ENCODE measurements at places on chromosomes 13 and 19.

DNA sequence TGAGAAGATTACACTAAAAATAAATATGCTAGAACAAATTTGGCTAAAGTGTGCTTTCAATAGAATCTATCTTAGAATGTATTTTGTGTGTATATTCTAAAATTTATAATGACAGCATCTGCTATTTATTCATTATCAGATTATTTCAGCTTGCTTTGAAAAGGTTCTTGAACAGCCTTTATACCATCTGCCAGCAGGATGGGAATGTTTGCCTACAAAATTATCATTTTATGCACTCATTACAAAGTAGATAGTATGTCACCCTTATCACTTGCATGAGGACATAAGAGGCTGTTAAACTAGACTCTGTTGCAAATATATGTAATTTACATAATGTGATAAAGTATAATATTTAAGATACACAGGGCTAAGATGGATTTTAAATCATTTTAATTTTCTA lies 1286.9 kb upstream of the PCDH20 start:
- no peak for DNase-seq

- no peak for DNase-seq
Observed at GRCh38 chr13:39335721-39336120, 267.3 kb downstream of the LHFPL6 start.

GRCh38 chr13:98506728-98507230 lies 70.1 kb downstream of the STK24 start:
- DNase-seq = no peak

DNA sequence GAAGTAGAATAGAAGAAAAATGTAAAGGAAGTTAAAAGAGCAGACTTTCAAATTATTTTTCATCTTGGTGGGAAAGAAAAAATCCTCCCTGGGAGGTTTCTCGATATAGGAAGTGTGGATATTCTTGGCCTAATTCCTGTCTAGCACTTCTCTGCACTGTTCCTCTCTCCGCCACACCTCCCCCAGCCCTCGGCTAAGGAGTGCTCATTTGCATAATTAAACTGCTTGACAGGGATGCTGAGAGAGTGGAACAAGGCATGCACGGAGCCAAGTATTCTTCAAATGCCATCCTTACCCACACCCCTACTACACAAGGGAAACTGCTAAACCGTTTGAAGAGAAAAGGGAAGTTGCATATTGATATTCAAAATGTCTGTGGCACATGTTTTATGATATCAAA lies 511.0 kb upstream of the HTR2A start:
- no peak for DNase-seq

- DNase-seq = peak; percentile 81
Observed at GRCh38 chr19:53537521-53538377, at the start of gene ZNF331. TSS of gene ZNF331 (plus strand) at chr19:53538145. CDS start at chr19:53569377, 31,232 bp downstream.

DNA sequence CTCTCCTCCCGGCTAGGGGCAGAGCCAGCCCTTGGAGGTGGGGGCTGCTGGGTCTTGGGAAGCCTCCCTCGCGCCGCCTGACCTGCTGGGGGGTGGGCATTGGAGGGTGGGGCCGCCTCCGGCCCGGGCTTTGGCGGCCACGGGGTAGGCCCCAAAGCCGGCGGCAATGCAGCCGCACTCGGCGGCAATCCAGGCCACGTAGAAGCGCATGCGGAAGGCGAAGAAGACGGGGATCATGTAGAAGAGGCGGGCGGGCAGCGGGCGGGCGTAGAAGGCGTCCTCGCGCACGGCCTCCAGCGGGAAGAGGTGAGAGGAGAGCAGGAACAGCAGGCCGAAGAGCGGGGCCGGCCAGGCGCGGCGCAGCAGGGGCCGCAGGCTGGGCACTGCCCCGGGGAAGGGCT lies 7.7 kb upstream of the TMC4 start:
- no peak for DNase-seq

DNA sequence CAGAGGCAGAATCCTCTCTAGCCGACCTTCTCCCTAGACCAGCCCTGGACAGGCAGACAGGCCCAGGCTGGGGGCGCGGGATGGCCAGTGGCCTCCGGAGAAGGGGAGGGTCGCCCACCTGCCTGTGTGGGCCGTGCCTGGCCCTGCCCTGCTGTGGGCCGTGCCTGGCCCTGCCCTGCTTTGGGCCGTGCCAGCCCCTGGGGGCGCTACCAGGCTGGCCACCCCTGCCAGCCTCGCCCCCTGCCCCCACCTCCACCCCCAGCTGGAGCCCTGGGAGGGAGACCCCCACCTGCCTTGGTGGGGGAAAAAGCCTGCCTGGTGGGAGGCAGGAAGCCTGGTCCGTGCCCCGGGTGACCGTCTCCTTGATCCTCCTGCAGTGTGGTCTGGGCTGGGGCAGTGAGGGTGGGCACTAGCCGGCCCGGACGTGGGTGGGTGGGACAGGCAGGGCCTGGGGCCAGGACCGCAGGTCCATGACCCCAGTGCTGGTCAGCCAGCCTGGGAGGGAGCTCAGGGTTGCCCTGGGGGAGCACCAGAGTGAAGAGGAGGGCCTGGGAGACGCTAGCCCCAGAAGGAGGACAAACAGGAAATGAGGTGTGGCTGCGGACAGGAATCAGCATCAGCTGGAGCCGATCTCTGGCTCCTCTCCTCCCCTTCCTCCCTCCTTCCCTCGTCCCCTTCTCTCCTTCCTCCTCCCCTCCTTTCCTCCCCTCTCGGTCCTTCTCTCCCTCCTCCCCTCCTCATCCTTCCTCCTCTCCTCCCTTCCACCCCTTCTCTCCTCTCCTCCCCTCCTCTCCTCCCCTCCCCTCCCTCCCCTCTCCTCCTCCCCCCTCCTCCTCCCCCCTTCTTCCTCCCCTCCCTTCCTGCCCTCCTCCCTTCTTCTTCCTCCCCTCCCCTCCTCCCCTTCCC lies 5.1 kb upstream of the MKNK2 start:
- no peak for DNase-seq

DNA sequence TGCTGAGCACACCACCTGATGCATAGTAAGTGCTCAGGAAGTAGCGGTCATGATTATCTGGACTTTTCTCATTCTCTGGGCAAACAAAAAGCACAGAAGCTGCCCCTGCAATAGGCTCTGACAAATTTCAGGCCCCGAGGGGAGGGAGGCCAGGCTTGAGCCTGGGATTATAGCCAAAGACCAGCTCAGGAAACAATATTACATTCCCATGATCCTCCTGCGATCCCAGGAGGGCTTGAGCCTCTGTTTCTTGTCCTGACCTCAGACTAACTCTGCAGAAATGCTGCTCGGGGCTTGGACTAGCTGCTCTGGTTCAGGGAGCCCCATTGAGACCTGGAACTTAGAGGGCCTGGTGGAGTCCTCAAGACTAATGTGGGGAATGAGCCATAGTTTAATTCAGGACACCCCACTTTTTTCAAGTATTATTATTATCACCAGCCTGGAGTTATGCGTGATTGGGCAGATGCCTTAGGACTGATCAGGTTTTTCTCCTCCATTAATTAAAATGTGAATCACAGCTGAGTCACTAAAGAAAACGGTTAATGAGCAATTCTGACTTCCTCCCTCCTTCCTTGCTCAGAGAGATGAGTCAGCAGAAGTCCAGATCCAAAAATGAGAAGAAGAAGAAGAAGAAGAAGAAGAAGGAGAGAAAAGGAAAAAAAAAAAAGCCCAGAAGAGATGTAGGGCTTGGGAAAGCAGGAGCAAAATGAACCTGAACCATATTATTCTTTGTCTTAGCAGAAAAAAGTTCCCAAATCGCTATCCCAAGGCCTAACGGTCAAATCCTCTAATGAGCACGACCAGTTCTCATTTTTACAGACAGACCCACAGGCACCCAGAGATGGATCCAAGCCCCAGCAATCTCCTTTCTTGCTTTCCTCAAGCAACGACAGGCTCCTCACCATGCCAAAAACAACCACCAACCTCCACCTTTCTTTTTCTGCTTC lies 107.2 kb downstream of the CACNA1A start:
- DNase-seq = peak; percentile 19

DNA sequence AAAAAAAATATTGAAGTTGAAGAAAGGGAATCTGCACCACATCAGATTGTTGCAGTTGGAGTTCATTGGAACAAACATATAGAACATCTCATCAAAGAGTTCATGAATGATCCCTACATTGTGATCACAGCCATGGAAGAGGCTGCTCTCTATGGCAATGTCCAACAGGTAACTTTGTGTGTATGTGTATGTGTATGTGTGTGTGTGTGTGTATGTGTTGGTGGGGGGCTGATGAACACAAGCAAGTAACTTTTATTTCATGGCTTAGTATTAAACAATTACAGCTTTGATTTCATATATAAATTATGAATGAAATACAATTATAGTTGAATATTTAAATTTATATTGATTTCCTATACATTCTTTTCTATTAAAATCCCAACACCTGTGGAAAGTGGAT lies 69.4 kb downstream of the SLC7A9 start:
- no peak for DNase-seq

- peak; percentile 85 for DNase-seq
Observed at GRCh38 chr19:39430675-39431593, 4.8 kb downstream of the RPS16 start.

- peak; percentile 53 for DNase-seq
Observed at GRCh38 chr13:113904411-113904810, 40.5 kb upstream of the GAS6 start.

GRCh38 chr13:110413016-110413675 lies 106.1 kb downstream of the COL4A2 start:
- DNase-seq = no peak

GRCh38 chr13:38674208-38674607 lies 12.7 kb upstream of the FREM2 start:
- no peak for DNase-seq

DNA sequence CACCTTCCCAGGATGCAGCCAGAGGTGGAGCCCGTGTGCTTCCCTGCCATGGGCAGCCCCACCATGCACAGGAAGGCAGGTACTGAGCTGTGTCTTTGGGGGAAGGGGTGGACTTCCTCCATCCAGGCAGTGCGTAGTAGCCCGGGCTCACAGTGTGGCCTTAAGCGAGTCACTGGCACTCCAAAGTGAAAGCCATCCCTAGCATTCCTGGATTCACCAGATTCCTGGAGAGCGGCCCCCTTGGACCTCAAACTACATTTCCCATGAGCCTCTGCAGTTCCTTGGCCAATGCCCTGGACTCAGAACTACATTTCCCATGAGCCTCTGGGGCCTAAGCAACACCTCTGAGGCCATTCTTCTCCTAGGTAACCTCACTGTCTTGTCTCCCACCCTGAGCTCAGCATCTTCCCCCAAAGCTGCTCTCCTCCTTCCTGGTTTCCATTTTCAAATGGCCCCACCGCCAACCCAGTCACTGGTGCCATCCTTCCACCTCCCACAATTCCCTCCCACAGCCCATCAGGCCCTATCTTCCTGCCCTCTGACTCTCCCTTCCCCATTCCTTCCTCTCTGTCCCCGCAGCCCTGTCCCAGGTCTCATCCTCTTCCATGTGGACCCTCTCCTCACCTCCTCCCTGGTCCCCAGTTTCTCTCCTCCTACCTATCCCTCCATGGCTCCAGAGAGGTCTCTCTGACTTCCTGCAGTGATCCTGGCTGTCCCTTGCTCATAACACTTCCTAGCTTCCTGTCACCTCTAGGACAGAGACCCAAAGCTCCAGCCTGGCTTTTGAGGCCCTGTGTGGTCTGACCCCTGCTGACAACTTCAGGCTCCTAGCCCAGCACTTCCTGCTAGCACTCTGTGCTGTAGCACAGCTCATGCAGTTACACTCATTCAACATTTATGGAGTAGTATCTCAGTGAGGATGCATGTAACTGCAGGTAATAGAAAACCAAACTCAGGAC lies at the start of gene C19orf81:
Gene C19orf81 (plus strand): TSS at position 13 of the 959 bp plus-strand sequence. CDS start 0 bp downstream, at position 13.
- DNase-seq = peak; percentile 33

GRCh38 chr19:10011974-10012373 lies 1.3 kb upstream of the RDH8 start:
- no peak for DNase-seq

- DNase-seq = no peak
Observed at GRCh38 chr19:10646456-10647159, 7.5 kb upstream of the ILF3 start.

DNA sequence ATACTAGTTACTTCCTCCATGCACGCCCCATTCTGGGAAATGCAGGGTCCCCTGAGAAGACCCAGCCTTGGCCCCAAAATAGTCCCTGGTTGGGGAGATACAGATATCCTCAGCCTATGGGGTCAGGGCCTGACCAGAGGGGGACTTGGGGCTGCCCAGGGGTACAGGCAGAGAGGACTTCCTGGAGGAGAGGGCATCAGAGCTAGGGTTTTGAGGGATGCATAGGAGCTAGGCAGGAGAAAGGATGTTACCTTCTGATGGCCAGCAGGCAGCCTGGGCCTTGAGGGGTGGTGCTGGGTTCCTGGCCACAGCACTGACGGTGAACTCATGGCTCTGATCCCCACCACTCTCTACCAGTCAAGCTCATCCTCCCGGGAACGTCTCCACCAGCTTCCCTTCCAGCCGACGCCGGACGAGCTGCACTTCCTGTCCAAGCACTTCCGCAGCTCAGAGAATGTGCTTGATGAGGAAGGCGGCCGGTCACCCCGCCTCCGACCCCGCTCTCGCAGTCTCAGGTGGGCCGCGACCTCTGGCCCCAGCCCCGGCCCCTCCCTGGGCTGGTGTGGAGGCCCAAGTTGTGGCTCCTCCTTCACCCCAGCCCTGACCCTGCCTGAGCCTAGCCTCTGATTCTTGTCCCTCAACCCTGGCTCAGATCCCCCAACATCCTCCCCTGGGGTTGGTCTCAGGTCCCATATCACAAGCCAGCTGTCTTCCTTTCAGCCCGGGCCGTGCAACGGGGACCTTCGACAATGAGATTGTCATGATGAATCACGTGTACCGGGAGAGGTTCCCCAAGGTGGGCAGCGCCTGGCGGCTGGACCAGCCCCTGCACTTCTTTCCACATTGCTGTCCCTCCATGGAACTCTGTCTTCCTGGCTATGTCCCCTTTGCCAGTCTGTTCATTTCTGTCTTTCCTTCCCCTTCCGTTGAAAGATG lies 25.6 kb downstream of the MAST3 start:
- no peak for DNase-seq

GRCh38 chr13:31699650-31700049 lies 39.7 kb upstream of the RXFP2 start:
- DNase-seq = peak; percentile 18

DNA sequence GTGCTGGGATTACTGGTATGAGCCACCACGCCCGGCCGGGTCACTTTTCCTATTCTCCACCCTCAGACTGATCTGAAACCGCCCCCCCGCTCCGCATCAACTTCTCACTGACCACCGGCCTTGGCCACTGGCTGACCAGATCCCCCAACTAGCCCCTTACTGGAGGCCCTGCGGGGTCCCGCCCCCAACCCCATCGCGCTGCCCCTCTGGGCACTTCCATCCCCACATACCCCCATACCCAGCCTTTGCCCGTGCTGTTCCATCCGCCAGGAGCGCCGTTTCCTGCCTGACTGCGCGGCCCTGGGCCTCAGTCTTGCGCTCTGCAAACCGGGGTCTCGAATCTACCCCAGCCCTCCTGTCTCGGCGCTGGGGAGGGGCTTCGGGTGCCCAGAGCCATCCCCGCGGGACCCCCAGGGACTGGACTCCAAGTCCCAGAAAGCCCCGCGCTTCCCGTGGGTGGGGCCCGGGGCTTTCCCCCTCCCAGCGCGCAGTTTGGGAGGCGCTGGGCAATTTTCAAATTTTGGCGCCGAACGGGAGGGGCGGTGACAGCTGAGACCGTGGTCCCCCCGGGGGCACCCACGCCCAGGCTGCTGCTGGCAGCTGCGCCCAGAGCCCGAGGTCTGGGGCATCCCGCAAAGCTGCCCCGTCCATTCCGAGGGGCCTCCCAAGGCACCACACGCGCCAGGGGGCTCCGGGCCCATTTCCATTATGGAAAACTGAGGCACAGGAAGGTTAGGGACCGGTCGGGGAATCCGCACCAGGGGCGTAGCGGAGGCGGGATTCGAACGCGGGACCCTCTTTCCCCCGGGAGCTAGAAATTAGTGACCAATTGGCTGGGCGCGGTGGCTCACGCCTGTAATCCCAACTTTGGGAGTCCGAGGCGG lies 5.2 kb upstream of the LMNB2 start:
- DNase-seq = no peak
